CD4-positive, alpha-beta T cell treated with Interleukin-2 at 100 ng/mL for 4 hours (primary cell): ENCODE measurements at places on chromosomes 5 and 9.
A peak's percentile ranks its signal among the peaks of the same experiment; 100 is the strongest.

DNA sequence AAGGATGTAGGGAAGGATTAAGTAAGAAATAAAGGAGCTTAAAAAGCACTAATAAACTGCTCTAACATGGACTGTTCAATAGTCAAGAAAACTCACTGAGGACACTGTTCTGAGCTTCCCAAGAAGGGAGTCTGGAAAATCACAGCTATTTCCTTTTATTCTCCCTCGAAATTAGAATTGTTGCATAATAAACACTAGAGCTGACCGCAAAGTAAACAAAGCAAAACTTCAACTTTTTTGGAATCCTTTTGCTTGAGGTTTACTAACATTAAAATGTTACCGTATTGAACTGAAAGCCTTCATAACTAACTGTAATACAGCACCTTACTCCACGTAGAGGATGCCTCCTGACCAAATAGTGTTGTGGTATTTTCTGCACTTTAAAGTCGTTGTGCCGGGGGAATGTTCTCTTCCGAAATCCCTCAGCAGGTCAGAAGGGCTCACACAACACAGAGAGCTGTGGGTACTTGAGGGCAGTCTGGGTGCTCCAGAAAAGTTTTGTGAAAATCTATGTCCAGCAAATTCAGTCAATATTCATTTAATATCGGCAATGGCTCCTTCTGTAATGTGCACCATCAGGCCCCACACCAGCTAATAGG, 59.2 kb downstream of the TTLL11 start:
- DNase-seq: no peak

DNA sequence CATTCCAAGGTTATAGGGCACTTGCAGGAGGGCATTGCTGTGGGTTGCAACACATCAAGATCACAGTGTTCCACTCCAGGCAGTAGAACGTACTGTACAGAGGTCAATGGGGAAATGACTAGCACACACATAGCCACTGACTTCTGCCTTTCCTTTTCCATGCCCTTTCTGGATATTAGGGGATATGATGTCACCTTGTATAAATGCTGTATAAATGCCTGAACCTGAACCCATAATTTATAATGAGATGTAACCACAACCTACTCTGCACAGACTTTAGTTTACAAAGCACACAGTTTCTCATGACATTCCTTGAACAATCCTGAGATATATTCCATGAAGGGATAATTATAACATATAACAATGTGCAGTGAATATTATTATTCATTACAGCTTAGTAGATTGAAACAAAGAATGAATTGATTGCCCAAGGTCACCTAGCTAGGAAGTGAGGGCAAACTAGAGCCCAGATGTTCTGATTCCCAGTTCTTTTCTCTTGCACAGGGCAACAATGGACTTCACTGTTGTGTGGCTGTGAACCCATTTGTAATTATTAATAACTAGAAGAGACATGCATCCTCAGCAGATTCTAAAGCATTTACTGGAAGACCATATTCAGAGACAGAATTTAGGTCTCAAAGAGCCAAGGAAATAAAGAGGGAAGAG, 5.6 kb upstream of the ABLIM3 start:
- no peak for DNase-seq

- DNase-seq: no peak
Observed at GRCh38 chr5:152855441-152855840, 450.4 kb upstream of the NMUR2 start.

- DNase-seq: no peak
Observed at GRCh38 chr9:136306211-136307208, 2.6 kb upstream of the CCDC187 start.

DNA sequence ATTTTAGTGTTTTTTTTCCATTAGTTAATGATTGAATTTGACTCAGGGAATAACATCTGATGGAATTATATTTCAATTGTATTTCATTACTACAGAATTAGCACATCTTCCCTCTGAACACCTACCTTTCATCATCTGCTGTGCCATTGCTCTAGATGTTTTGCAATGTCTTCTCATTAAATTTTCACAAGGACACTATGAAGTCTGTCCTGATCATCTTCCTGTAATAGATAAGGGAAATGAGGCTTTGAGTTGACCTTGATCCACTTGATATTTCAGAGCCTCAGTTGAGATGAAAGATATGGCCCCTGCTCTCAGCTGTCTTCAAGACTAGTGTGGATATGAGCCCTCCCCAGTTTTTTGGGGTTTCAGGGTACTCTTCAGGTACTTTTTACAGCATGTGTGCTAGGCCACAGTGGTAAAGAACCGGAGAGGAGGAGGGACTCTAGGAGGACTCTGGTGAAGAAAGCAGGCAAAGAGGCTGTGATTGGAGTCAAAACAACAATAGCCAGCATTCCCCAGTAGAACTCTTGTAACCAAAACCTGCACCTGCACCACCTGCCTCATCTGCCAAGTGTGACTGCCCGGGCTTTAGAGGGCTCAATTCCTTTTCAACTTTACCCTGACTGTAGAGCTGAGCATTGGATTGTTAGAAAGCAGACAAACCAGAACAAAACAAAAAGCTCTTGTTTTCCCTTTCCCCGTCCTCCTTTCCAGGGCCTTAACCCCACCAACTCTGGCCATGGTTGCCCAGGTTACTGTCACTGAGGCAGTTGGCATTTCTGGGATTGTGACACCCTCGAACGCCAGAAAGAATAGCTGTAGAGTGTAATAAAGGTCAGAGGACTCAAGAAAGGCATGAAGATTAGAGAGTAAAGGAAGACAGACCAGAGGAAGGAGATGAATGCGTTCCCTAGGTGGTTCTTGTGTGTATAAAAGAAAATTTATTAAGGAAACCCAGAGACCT, 56.3 kb downstream of the ERAP1 start:
- no peak for DNase-seq

DNA sequence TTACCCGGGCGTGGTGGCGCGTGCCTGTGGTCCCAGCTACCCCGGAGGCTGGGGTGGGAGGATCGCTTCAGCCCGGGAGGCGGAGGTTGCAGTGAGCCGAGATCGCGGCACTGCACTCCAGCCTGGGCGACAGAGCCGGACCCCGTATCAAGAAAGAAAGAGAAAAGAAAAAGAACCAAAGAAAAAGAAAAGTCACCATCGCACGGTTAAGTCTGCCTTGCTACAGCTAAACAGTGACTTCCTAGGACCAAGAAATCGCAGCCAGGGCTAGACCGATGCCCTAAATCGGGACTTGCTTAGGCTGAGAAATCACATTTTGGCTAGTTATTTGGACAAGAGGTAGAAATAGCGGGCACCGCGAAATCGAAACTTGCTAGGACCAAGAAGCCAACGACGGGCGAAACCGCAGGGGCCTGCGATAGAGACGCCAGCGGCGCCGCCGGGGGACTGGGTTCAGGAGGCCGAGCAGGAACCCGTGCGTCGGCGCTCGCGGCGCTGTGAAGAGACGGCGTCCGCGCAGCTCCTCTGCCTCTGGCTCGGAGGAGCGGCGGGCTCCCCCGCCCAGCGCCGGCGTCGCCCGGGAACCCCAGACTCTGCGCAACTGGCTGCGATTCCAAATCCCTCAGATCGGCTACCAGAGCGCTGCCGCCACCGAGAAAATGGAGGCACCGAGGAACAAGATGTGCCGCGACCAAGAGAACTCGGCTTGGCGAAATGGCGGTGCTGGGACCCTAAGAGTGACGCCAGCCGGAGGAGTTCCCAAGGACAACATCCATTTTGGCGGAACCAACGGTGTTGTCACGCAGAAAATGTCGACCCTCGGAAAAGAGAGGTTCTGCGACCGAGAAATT, 26.1 kb upstream of the ANXA2R start:
- DNase-seq: peak; percentile 77

- DNase-seq: no peak
Observed at GRCh38 chr5:78496373-78496772, 136.0 kb downstream of the SCAMP1 start.

DNA sequence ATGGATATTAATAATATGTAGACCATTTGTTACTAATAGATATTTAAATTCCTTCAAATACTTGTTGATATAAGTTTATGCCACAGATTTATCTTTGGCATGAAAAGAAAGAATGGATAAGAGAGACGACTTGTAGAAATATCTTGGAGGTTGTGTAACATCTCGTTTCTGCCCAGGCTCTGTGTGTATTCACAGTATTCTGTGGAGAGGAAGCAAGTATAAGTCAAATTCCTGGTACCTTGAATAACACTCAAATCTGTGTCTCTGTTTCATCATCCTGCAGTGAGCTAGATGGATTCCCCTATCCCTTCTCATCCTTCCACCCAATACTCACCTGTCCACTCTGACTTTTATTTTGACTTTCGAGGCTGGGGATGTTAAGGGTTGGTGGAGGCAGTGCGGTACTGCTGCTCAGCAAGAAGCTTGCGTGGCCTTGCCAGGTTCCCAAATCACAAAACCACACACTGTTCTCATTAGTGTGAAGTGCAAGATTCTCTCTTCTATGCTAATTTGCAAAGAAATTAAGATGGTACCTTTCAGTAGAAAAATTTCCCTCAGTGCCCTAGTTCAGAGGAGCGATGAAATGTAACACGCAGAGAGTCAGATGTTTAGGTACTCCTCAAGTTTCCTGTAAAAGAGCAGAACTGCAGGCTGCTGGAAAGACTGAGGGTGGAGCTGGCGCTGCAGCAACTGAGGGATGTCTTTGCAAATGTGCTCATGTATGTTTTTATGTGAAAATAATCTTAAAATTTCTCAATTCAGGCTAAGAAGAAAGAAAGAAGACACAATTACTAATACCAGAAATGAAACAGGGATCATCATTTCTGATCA, 42.6 kb upstream of the ANKRD18A start:
- no peak for DNase-seq

- no peak for DNase-seq
Observed at GRCh38 chr5:74538206-74538661, 102.3 kb downstream of the ENC1 start.

DNA sequence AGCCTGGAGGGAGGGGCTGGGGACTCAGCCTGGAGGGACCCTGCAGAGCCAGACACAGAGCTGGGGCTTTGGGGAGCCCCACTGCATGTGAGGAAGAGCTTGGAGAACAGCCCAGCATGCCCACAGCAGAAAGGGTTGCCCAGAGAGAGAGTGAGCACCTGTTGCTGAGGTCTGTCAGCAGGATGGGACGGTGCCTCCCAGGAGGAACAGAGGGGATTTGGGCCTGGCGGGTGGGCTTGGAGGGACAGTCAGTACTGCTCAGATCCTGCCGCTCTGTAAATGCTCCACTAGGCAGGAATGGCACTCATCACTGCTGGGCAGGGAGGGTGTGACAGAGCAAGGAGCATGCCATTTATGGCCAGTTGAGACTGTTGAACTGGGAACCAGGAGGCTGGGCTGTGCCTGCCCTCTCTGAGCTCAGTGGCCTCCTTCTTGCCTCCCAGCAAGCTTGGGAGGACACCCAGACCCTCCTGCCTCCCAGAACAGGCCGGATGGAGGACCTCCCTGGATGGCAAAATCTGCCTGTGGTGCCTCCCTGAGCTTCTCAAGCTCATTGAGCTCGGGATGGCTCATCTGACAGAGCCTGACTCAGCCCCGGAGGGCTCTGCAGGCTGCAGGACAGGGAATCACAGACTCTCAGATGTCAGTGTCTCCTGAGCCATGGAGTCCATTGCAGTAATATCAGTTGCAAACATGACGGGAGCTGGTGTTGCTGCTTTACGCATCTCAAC, 786 bp upstream of the HRCT1 start:
- no peak for DNase-seq

DNA sequence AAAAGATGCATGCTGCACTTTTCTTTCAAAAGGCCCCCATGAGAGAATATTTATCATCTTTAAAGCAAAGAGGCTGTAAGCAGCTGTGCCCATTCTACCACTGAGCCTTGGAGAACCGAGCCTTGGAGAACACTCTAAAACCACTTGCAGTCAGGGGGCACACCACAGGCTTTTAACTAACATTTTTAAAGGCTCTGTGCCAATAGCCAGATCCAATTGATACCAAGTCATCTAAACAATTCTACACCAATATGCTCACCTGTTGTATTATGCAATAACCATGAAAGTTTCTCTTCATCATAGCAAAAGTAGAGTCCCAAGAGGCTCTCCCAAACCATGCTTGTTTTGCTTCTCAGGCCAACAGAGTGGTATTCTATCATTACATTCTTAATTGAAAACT, 1090.5 kb upstream of the SEMA6A start:
- DNase-seq: no peak

- DNase-seq: no peak
Observed at GRCh38 chr5:158736150-158736870, 363.4 kb downstream of the EBF1 start.

DNA sequence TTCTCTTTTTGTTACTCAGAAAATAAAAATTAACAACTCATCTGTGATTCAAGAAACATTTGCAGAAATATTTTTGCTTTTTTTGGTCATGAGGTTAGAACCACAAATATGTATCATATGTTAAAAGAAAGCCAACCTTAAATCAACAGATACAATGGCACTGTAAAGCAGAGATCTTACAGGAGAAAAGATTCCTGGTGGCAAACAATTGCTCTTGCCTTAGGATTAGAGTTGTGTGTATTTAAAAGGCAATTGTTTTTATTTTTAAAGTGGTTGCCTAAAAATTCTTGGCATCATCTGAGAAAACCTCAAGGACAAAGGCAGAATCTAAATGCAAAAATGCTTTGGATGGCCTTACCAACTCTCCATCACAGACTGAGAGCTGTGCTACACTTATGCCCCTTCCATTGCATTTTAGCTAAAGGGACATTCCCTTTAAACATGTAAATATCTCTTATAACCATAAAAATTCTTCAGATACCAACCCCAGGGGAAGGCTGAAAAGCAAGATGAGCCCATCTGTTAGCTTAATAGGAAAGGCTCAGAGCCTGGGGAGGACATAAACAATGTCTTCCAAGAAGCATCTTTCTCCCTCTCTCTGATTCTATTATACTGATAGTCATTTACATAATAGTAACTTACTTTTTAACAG, 100.4 kb downstream of the FAM114A2 start:
- DNase-seq: no peak

- no peak for DNase-seq
Observed at GRCh38 chr9:8564960-8565359, 765.4 kb upstream of the DMAC1 start.

GRCh38 chr9:32258482-32258881, 126.0 kb upstream of the ACO1 start:
- DNase-seq: no peak

GRCh38 chr5:160357394-160357793, 13.0 kb downstream of the C1QTNF2 start:
- no peak for DNase-seq

- peak; percentile 22 for DNase-seq
Observed at GRCh38 chr5:56737951-56738606, 77.3 kb upstream of the MAP3K1 start.

GRCh38 chr9:111598733-111599091, 735 bp downstream of the PTGR1 start:
- DNase-seq: no peak
